Stimulated activated naive CD8-positive, alpha-beta T cell treated with anti-CD3 and anti-CD28 coated beads, Interleukin-15, Interleukin-2, amounts not matched to agents 100 U/mL and 50 U/mL, for 24 hours (primary cell): ENCODE measurements at places on chromosomes 1 and 21.

DNA sequence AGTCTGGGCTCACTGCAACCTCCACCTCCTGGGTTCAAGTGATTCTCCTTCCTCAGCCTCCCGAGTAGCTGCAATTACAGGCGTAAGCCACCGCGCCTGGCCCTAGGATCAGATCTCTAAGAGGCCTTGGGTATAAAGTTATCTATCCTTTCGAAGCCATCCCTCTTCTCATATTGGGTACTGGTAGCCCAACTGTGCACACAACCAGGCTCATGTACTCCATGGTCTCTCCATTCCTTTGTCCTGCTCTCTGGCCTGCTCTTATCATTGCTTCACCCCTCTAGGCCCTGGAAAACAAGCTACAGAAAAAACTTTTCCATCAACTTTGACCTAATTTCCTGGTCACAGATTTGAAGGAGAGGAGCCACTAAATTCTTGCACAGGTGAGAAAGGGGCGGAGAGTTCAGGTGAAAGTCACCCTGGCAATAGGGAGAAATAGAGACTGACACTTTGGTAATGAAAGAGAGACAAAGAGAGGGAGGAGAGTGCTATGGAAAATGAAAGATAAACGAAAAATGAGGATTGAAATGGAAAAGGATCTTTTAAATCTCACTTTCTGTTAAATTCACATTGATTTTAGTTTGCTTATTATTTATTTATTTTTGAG lies 6.0 kb downstream of the TXNIP start:
- no peak for DNase-seq

GRCh38 chr1:68074472-68074871 lies 24.0 kb upstream of the DIRAS3 start:
- DNase-seq, result no peak

DNA sequence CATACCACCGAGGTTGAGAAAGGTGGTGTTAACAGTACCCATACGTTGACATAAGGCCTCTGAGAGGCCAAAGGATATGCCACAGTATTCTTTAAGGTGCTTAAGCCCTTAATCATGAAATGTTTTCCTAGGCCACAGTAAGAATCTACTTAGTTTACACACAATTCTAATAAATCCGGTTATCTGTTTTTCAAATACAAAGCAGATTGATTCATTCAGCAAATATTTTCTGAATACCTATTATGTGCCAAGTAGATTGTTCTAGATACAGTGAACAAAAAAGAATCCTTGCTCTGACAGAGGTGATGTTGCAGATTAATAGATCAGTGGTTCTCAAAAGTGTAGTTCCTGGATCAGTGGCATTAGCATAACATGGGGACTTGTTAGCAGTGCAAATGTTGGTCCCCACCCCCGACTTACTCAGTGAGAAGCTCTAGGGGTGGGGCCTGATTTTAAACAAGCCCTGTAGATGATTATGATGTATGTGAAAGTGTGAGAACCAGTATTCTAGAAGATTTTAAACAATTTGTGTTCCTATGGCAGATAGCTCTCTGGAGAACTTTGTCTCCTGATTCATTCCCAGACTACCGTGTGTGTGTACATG lies 61.6 kb downstream of the NFIA start:
- no peak for DNase-seq

GRCh38 chr1:31614414-31615005 lies 3.0 kb upstream of the HCRTR1 start:
- DNase-seq, result no peak

- DNase-seq, result no peak
Measured at GRCh38 chr1:113846391-113847035, 25.0 kb downstream of the PTPN22 start.

DNA sequence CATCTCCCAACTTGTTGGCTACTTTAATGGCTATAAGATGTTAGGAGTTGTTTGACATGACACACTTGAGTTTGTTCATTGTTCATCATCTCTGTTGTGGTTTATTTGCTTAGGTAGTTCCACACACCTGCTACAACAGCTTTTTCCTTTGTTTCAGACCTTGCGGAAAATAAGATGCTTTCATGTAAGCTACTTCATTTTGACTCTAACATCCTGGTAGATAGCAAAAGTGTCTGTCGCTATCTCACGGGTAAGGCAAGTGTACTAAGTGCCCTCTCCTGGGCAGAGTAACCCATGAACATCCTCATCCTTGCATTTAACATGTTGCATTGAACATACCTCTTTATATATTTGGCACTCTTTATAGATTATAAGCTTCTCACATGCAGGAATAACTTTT lies 1.6 kb upstream of the OR10T2 start:
- no peak for DNase-seq

DNA sequence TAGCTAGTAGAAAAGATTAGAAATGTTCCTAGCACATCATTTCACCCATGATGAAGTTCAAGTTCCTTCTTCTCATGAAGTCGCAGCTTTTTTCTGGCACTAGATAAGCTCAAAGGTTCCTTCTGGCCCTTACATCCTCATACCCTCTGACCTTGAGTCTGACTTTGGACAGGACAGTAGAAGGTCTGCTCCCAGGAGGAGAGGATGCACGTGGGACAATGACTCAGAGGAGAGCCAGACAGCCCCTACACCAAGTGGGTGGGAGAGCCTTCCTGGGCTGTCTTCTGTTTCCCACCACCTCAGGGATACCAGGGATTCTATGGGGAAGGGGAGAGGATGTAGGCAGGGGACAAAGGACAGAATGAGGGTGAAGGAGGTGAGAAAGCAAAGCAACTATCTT lies 86.0 kb downstream of the HHIPL2 start:
- DNase-seq, result no peak

GRCh38 chr1:18599086-18599485 lies 31.6 kb upstream of the PAX7 start:
- DNase-seq, result no peak

DNA sequence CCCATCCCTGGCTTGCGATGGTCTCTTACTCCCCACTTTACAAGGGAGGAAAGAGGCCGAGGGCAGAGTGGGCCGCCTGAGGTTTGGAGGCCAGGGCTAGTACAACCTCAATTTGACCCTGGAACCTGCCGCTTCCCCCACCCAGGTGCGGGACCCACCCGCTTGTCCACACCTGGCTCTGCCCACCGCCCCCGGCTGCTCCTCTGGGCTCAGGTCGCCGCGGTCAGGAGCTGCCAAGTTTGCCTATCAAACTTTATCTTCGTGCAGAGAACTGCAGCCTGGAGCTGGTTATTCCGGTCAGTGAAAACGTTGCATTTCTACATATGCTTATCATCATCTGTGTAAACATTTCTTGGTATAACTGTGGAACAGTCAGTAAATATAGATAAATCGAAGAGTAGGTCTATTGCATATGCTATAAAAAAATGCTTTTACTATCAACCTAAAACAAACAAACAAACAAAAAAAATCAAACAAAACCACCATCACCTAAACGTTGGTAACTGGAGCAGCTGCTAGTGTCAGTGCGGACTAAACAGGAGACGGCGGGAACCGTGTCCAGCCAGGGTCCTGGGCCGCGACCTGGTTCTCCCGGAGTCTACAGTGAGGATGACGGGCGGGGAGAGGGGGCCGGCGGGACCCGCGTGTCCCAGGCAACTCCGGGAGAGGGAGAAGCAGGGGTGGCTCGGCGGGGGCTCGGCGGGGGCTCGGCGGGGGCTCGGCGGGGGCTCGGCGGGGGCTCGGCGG lies 906 bp upstream of the ADARB1 start:
- DNase-seq, result no peak

GRCh38 chr1:216621536-216621935 lies 101.7 kb downstream of the ESRRG start:
- no peak for DNase-seq

DNA sequence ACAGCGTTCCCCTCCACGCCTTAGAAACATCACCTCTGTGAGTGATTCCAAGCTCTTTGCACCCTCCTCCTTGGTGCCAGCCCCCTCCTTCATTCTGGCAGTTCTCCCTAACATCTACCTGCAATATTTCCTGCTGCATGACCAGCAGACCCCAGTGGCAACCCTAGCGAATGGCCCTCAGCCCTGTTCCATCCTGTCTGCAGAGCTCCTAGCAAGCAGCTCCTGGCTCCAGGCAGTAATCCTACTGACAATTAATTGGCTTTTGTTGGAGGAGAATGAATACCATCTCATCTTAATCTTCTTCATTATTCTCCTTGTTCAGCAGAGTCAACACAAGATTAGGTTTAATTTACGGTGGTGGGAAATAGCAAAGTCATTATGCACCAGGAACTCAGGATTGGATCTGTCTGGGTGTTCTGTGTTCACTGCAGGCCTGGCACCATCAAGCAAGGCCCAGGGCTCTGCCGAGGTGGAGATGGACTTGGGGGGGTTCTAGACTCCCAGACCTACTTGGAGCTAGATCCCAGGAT lies 12.4 kb downstream of the FBXO2 start:
- DNase-seq, result no peak
